ENCODE measurements at places on chromosomes 12 and 14.

DNA sequence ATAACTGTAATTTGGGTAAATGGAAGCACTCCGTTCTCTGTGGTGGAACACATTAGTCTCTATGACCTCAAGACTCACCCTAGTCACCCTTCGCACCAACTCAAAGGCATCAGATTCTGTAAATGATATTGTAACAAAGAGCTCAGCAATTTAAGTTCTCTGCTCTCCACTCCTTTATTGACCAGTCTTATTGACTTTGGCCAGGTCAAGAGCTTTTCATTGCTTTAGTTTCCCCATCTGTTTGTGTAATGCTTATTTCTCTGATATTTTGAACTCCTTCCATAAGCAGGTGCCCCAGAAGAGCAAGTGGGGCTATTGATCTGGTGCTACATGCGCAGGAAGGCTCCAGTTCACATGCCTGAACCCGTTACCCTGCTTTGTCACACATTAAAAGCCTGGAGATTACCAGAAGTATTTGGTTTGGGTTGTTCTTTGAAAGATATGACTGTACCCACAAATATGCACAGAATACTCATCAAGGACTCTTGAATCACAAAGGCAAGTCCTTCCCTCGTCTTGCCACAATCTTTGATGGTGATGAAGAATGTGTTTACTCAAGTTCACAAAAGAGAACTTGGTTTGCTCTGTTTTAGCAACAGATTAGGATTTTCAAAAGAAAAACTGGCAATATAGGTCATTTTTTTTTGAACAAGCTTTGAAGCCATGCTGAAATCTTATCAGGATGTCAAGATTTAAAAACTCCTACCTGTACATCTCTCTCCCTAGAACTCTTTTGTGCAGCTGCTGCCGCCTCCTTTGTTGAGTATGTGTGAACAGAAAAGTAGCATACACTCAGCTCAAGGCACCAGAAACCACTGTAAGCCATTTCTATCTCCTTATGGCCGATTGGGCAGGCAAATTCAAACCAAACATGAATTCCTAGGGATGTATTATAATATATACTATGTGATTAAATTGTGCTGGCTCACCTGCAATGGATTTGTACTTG lies 193.9 kb downstream of the BCAT1 start:
- no peak for DNase-seq

GRCh38 chr12:105852496-105852895 lies 286.3 kb downstream of the NUAK1 start:
- no peak for DNase-seq

- no peak for DNase-seq
Measured at GRCh38 chr12:124964836-124965462, 24.0 kb downstream of the DHX37 start.

- DNase-seq: no peak
Measured at GRCh38 chr12:54405573-54405972, 13.5 kb downstream of the ITGA5 start.

- DNase-seq: no peak
Measured at GRCh38 chr14:72686832-72687231, 207.1 kb downstream of the DPF3 start.

DNA sequence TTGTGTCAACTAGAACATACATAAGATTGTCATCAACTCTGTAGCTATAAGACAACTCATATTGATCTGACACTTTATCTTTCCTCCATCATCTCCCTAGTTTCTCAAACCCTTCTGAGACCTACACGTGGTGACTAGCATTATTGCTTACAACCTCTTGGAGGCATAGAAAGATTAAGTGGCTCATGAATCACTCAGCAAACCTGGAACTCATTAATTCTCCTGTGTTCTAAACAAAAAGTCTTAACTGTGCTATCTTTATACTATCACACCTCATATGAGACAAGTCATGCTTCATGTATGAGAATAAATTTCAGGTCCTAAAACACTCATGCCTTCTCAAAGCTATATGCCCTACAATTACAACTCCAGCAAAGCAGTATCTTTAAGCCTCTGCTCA lies 408.6 kb upstream of the SYT1 start:
- DNase-seq: no peak

- DNase-seq: no peak
Measured at GRCh38 chr12:11653215-11653753, 3.8 kb downstream of the ETV6 start.

- no peak for DNase-seq
Measured at GRCh38 chr12:495466-495865, 35.7 kb downstream of the B4GALNT3 start.

- DNase-seq: no peak
Measured at GRCh38 chr14:104933746-104934733, 9.4 kb downstream of the PLD4 start.

GRCh38 chr12:69342421-69342820 lies 5.8 kb upstream of the LYZ start:
- no peak for DNase-seq

DNA sequence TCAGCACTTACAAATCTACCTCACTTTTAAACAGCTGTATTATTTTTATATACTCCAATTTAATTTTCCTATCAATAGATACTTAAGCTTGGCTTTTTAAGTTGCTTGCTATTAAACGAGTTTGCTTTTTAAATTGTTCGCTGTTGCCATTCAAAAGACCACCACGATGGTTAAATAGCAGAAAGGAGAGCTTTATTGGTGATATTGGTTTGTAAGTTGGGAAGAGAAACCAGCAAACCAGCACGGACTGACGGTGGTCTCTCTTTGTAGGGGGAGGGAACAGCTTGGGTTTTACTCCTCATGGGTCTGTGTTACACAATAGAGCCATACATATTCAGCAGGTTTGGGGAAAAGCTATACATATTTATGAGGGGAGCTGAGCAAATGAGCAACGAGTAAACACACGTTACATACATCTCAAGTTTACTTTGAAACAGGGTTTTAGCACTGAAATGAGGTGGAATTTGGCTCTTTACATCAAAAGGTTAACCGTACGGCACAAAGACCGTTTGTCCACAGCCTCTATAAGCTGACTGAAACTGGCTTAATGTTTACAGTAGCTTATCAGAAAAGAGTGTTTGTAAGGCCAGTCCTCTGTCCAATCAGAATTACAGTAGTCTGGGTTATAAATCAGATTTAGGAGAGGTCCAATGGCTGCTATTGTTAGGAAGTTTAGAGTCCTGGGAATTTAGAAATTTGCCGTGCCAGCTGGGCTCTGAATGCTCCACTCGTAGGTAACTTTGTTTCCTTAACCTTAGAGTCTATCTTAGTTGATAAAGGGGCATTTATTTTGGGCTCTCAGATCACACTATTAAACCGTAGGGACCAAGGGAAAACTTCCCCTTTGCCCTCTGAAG lies 69.7 kb upstream of the DHRS4 start:
- DNase-seq: no peak

DNA sequence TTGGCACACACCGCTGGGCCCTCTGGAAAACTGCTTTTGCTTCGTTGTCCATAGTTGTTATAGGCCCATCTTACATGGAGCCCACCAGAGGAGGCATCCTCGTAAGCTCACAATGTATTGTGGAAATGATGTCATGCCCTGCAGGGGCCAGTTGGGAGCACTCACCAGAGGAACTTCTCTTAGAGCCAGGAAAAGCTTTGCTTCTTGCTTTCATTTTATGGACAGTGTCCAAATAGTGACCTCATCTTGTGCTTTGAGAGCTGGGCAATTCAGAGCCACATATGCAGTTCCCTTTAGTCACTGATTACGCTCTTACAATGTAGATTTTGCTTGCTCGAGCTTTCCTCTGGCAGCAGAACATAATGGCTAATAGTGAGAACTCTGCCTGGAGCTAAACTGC lies 275.6 kb downstream of the AACS start:
- DNase-seq: no peak

GRCh38 chr14:78324353-78324752 lies 154.2 kb downstream of the NRXN3 start:
- DNase-seq: no peak

- no peak for DNase-seq
Measured at GRCh38 chr12:10307630-10308029, at the start of gene KLRD1. TSS of gene KLRD1 (plus strand) at chr12:10307870. CDS start at chr12:10308078, 208 bp downstream.

GRCh38 chr14:36874396-36875138 lies 212.9 kb downstream of the PAX9 start:
- no peak for DNase-seq

DNA sequence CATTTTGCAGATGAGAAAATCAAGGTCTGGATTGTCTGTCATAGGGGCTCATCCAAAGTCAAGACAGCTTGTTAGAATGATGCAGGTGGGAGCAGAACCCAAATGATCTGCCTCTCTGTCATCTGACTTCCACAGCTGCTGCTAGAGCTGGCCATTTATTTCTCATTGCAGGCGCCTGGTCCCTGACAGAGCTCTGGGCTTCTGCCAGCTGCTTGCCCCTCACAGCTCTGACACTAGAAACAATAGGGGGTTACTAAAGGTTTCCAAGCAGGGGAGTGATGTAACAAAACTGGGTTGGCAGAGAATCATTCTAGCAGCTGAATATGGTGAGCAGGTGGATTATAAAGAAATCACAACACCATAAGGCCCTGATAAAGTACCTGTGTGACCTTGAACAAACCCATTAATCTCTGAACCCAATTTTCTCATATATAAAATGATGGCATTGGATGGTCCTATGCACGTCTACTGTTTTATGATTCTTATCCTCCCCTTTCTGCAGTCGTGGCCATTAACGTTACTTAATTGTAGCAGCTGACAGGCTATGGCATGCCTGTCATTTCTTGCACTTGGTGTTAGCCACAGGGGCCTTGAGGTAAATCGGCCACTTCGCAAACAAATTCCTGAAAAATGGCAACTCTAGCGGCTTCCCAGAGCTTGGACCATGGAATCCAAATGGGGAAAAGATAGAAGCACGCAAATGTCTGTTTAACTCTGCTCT lies 134.6 kb downstream of the RMST start:
- DNase-seq: no peak

DNA sequence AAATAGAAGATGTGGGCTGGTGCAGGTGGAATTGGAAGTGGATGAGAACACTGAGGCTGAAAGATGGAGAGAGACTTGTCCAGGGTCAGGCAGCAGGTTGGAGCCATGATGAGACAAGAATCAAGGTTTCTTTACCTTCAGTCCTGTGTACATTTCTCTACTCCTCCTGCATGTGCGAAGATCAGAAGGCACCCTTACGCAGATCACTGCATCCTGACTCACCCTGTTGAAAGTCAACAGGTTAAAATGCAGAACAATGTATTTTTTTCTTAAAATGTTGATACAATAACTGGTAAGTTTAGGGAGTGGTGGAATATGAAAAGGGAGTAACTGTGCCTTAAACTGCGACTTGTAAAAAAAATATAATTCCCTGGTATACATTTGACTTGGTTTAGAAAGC lies 47.8 kb downstream of the TESPA1 start:
- DNase-seq: no peak

DNA sequence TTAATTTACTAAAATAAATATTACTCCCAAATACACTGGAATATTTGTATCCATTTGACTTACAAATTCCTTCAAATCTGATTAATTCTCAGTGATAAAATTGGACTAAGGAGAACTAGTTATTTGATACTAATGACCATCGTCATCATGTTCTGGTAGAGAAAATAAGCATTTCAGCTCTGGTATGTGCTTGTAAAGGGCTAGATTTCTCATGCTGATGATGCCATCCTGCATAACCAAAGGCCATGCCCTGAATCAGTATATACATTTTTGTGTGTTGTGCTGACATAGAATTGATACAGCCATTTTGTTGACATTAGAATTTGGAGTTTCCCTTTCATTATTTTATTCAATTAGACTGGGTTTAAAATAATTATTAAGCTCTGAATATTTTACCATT lies 148.9 kb downstream of the PCNX1 start:
- DNase-seq: no peak

GRCh38 chr14:22978981-22979671 lies 3.2 kb downstream of the AJUBA start:
- no peak for DNase-seq

GRCh38 chr12:24555730-24556129 lies 393.2 kb downstream of the BCAT1 start:
- DNase-seq: no peak

DNA sequence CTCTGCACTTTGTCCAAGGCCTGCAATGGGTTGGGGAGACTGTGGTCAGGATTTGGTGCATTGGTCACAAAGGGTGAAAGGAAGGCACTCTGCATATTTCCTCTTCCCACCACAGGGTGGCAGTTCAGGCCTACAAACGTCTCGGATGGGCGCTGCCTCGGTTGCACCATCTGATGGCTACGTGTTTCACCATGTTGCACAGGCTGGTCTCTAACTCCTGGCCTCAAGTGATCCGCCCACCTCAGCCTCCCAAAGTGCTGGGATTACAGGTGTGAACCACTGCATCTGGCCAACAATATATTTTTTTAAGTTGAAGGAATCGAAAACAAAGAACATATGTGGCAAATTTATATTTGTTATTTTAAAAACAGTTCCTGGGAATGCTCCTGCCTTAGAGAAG lies 35.1 kb downstream of the TMBIM6 start:
- DNase-seq: no peak

DNA sequence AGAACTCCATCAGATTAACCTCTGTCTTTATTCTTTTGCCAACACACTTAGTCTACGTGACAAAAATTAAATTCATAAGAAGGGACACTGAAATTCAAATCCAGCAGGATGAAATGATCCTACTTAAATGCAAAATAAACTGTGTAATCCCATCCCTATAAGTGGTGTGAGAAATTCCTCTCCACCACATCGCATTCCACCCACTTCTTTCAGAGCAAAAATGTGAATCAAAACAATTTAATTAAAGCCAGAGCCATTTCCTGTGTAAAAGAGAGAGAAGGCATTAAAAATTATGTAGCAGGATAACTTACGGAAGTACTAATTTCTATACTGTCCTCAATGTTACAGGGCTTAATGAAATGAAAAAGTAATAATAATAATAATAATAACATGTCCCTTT lies 844.3 kb downstream of the GALC start:
- DNase-seq: no peak

DNA sequence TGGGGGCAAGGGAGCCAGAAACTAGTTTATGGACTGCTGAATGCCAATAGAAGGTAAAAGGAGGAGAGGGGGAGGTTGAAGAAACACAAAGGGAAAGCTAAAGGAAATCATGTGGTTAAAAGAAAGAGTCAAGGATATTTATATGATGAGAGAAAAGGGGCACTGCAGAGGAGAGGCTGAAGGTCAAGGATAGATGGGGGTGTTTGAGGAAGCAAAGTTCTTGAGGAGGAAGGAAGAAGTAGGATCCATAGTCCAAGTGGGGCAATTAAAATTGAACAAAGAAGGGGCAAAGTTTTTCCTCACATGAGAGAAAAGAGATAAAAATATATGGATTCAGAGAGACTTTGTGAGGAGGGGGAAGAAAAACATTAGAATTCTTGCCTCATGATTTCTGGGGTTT lies 10.1 kb upstream of the DBX2 start:
- no peak for DNase-seq

GRCh38 chr12:118827606-118828005 lies 153.7 kb upstream of the SRRM4 start:
- DNase-seq: no peak

GRCh38 chr12:128933039-128933438 lies 79.8 kb downstream of the GLT1D1 start:
- DNase-seq: no peak

GRCh38 chr12:117350140-117350539 lies 11.3 kb downstream of the NOS1 start:
- DNase-seq: no peak

DNA sequence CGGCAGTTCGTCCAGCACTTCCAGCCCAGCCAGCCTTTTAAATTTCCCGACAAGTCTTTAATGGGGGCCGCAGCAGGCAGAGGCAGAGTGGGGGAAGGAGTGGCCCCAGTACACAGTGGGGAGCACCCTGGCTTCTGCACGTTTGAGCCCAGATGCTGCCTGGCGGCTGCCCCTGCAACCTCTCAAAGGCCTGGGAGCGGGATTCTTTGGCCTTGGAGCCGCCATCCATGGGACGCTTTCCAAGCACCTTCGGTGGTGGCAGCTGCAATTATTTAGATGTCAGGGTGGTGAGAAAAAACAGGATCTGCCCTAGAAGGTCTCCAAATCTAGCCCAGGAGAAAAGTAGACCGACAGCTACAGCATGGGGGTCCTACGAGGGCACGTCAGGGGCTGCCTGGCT lies 46.0 kb downstream of the FAM222A start:
- DNase-seq: no peak

All from activated gamma-delta T cell (primary cell).